Amniotic stem cell (primary cell): ENCODE measurements at places on chromosomes 4 and X.
A peak's percentile ranks its signal among the peaks of the same experiment; 100 is the strongest.

- no peak for DNase-seq
Measured at GRCh38 chr4:4269856-4270255, 20.1 kb downstream of the LYAR start.

- no peak for DNase-seq
Measured at GRCh38 chr4:166044871-166045270, 171.8 kb downstream of the TLL1 start.

GRCh38 chr4:133537780-133538281 lies 388.7 kb downstream of the PCDH10 start:
- DNase-seq: no peak

GRCh38 chrX:23883737-23884354 lies 23.9 kb downstream of the APOO start:
- DNase-seq: no peak

- no peak for DNase-seq
Measured at GRCh38 chrX:134461437-134461836, 1.5 kb downstream of the HPRT1 start.

DNA sequence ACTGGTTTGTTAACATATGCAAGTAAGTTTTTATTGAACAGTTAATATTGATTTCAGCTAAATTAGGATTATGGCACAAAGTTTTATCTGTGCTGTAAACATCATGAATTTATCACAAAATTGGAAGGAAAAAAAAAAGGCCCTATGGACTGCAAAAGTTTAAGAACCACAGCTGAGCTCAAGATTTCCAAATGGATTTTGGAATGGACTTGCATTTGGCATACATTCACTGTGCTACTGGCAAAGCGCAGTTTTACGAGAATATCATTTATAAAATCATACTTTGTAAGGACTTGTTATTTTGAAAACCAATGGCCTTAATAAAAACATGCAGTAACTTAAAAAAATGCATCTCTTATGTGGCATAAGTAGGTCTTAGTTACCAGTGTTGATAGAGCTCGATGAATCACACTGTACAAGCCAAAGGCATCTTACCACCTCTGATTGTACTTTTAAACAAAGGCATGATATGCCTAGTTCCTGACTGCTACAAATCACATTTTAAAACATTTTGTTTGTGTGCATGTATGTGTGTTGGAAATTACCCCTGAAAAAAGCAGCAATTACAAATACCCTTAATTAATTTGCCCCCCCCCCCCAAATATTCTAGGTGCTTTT lies 58.6 kb downstream of the TAB3 start:
- DNase-seq: no peak

DNA sequence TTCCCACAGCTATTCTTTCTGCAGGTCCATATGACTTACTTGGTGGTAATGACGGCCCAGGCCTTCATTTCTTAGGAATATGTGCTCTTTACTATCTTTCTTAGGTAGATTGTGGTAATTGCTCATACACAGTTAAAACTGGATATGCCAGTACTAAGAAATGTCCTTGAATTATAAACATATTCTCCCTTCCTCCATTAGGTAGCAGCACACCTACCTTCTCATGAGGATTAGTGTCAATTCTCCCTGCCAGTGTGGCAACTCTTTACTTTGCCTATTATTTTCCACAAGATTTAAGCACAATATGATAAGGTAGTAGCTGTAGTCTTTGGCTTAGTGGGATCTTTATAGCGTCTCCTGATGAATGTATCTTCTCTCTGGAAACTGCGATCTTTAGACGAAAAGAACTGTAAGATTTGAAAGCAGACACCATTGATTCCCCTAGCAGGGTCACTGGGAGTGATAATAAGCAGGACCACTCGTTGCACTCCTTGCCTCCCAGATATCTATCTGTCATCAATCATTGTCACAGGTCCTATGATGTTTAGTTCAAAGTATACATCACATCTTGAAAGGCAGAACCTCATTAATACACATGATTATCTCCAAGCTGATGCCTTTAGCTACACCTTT lies 1240.7 kb downstream of the C4orf33 start:
- peak; percentile 0 for DNase-seq

GRCh38 chr4:146275370-146275769 lies 61.0 kb downstream of the REELD1 start:
- DNase-seq: no peak
